Cortex of kidney (tissue), 1 donor: ENCODE measurements at places on chromosomes 6 and 20.

DNA sequence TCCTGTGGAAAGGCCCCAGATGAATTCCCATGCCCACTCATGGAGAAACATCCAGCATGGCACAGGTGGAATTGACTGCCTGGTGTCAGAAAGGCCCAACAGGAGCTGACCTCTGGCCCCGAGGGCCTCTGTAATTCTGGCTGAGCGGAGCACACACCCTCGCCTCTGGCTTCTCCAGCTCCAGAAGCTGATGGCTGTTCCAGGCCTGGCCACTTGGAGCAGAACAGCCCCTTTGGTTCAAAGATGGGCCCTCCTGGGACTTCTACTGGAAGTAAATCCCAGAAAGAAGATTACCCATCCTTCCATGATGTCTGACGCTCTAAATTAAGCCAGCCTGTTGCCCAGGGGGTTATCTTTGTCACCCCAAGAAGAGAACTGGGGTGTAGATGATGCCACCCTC is 275.1 kb upstream of the CDH4 start:
- DNase-seq: no peak

DNA sequence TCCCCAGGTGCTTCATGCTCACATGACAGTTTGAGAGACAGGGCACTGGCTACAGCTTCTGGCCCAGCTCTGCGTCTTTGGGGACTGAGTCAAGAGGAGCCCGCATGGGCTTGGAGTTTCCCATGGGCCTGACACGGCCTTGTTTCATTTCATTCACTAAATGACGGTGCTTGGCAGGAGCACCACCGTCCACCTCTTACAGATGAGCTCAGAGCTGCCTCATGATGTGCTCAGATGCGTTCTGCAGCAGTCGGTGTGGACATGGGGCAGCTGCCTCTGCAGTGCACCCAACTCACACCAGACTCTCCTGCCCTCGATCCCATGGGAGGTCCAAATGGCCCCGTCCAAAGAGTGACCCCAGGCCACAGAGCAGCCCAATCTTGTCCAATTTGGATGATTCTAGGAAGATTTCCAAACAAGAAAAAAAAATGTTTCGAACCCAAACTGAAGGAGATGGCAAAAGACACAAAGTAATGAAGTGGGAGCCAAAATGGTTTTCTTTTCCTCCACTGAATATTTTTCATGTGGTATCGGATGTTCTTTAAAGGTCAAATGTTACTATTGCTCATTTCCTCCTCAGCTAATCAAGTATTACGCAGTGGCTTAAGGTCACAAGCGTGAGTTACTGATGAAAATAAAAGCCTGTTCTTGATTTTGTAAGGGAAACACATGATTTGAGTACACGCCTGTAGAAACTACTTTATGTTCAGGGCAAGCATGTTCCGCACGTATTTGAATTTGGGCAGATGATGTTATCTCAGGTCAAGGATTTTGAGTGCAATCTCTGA is 524.2 kb downstream of the CDH26 start:
- no peak for DNase-seq

DNA sequence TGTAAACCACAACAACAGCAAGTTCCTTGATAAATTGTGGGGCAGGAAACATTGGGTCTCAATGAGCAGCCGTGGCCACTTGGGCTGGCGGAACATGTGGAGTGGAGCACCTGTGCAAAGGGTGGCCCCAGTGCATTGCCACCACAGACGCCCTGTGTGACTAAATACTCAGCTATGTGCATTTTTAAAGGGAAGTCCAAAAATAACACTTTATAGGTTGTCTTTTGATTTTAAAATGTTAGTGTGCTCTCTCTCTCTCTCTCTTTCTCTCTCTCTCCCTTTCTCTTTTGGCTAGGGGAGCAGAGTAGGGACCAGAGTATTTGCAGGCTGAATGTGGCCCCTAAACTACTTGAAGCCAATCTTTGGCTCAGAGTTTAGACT is 236.3 kb downstream of the BCAS1 start:
- DNase-seq: no peak

GRCh38 chr6:3410385-3411360 is 46.2 kb downstream of the SLC22A23 start:
- DNase-seq: no peak

DNA sequence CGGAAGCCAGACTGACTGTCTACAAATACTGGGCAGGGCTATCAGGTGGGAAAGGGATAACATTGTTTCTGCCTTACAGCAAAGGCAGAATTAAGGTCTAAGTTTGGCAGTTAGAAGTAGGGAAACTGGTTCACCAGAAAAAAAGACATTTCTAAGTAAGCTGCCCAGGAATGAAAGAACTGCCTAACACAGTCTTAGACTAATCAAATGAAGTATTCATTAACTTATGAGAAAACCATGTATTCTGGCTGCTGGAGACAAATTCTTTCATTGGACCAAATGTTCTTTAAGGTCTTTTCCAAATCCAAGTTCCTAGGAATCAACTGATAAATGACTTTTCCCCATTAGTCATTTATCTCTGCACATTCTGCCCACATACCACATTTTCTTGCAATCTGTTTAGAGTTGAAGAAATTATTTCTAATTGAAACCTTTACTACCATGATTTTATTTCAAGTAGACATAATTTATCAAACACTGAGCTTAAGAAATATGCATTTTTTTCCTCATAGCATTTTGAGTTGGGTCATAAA is 120.3 kb upstream of the OGFRL1 start:
- no peak for DNase-seq
